Suppressor macrophage treated with lipopolysaccharide for 1 hour (primary cell): ENCODE measurements at places on chromosomes 12 and 14.

DNA sequence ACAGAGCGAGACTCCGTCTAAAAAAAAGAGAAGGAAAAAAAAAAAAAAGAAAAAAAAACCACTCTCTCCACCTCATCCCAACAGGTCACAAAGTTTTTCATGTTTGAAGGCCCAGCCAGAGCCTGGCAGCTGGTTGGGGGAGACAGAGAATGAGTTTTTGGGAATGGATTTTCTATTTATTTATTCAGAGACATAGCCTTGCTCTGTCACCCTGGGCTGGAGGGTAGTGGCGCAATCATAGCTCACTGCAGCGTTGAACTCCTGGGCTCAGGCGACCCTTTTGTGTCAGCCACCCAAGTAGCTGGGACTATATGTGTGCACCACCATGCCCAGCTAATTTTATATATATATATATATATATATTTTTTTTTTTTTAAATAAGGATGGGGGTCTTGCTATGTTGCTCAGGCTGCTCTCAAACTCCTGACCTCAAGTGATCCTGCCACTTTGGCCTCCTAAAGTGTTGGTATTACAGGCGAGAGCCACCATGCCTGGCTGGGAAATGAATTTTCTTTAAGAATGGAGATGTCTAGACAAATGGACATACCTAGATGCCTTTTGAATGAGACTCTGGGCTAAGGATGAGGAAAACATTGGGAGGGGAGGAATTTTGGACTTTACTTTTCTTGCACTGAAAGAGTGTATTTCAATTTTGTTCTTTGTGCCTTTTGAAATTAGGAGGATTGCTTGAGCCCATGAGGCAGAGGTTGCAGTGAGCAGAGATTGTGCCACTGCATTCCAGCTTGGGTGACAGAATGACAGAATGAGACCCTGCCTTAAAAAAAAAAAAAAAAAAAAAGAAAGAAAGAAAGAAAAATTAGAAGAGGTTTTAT lies 16.9 kb upstream of the PPP1R1A start:
- no peak for DNase-seq

GRCh38 chr14:58562141-58562540 lies 75.6 kb upstream of the DACT1 start:
- DNase-seq, result no peak

DNA sequence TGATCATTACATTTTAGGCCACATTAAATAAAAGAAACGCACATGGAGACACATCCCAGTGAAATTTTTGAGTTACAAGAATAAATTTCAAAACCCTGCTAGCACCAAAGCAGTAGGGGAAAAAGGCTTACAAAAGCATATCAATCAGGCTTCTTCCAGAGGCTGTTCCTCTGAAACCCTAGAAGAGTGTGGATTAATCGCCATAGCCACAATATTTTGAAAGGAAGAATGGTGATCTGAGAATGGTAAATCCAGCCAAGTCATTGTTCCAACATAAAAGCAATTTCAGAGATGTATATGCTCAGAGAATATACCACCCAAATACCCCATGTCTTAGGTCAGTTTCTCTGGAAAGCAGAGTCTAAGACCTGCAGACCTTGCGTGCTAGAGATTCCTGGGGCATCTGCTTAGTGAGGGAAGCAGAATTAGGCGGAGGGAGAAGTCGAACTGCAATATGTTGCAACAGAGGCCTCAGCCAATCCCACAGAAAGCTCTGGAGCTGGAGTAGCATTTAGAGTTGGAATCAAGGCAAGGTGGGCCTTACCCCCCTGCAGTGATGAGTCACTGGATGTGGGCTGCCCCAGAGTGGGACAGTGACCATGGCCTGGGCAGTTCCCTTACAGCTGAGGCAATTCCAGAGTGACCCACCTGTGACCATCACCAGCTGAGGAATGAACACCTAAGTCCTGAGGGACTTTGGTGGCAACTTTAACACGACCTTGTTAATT lies 125.2 kb downstream of the NTF3 start:
- DNase-seq, result no peak

DNA sequence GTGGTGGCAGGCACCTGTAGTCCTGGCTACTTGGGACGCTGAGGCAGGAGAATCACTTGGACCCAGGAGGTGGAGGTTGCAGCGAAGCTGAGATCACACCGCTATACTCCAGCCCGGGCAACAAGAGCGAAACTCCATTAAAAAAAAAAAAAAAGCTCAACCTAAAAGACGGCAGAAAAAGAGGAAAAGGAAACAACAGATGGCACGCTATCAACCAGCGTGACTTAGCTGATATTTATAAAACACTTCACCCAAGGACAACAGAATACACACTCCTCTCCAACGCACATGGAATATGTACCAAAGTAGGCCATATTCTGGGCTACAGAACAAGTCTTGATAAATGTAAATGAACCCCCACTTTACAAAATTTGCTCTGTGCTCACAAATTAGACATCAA lies 34.0 kb upstream of the CLMN start:
- DNase-seq, result no peak
